Articular chondrocyte of knee joint (primary cell): ENCODE measurements at places on chromosomes 5 and 9. TPM values are rescaled to one million over a fixed set of nuclear protein-coding genes. Genes with fewer than 3 reads are reported as not detected.

FAM153A gene
- not detected in 2 replicates for total RNA-seq

SUB1 gene
- total RNA-seq = 278 and 314 TPM in 2 replicates

SHISAL2B gene
- not detected in 2 replicates for total RNA-seq

ARAP3 gene
- 3.8 and 4.4 TPM in 2 replicates for total RNA-seq

SLC34A3 gene
- total RNA-seq = not detected in 2 replicates

PROB1 gene
- total RNA-seq = 0.76 and 0.78 TPM in 2 replicates

ADAMTS13 gene
- total RNA-seq = 0.91 and 1.3 TPM in 2 replicates

ADGRD2 gene
- not detected in 2 replicates for total RNA-seq

PPP2R2B gene
- total RNA-seq = 1.8 and 2.5 TPM in 2 replicates

UCK1 gene
- total RNA-seq = 18.0 and 19.9 TPM in 2 replicates
